Bladder microvascular endothelial cell (primary cell): ENCODE measurements at places on chromosomes 7 and 10. TPM values are rescaled to one million over a fixed set of nuclear protein-coding genes. Genes with fewer than 3 reads are reported as not detected.

Gene ZP3
- 0.49 and 5.3 TPM in 2 replicates for total RNA-seq

Gene FAM13C
- 3.1 and 10.2 TPM in 2 replicates for total RNA-seq

Gene SLC26A4
- total RNA-seq, result 0.81 and 34.2 TPM in 2 replicates

Gene CALHM2
- total RNA-seq, result 13.6 and 15.5 TPM in 2 replicates

Gene FANK1
- 1.3 and 2.3 TPM in 2 replicates for total RNA-seq

Gene ARHGAP19
- total RNA-seq, result 11.2 and 11.6 TPM in 2 replicates

Gene SCIN
- 0.13 and 0.49 TPM in 2 replicates for total RNA-seq
